ENCODE measurements at places on chromosomes 6 and 20.
A peak's percentile ranks its signal among the peaks of the same experiment; 100 is the strongest.

GRCh38 chr6:113401231-113401630, 455.9 kb upstream of the MARCKS start:
- DNase-seq, result no peak

- peak; percentile 17 for DNase-seq
Observed at GRCh38 chr6:4313044-4313686, 177.8 kb upstream of the ECI2 start.

DNA sequence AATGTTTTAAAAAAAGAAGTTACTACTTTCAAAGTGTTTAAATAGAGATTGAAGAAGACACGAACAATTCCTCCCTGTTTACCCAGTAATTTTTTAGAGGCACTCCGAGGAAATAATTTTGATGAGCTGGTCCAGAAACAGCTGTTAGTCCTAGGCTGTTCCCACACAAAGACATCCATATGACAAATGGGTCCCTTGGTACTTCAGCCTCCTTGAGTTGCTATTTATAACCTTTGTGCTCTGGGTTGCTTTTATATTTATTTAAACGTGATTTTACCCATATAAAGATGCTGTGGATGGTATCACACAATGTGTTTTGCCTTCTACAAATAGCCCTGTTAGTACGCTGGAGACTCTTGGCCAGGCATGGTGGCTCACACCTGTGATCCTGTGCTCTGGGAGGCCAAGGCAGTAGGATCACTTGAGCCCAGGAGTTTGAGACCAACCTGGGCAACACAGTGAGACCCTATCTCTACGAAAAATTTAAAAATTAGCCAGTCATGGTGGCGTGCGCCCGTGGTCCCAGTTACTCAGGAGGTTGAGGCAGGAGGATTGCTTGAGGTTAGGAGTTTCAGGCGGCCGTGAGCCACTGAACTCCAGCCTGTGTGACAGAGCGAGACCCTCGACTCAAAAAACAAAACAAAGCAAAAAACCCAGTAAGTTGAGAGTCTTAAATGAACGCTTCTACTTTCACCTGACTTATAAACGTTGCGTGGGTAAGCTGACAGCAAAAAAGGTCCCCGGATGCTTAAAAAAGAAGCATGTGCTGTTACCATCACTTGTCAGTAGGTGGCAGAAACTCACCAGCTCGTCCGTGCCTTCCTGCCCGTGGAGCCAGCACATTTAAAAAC, 56.9 kb upstream of the ARMH2 start:
- DNase-seq, result peak; percentile 60

- no peak for DNase-seq
Observed at GRCh38 chr6:75539136-75539535, 45.5 kb upstream of the FILIP1 start.

GRCh38 chr6:116409756-116410155, 39.0 kb downstream of the DSE start:
- no peak for DNase-seq

DNA sequence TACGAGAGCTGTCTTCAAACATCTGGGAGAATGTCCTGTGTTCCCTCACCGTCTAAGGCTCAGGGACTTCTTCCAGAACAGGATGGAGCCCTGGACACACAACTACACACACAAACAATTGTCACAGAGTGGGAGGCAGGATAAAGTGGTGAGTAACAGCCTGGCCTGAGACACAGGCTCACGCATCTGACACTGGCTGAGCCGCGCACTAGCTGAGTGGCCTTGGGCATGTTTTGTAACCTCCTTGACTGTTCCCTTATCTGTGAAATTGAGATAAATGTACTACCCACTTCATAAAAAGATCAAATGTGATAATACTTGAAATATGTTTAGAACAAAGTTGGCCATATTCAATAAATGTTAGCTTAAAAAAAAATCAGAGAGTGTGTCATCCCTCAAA, 132.4 kb upstream of the ARMC2 start:
- no peak for DNase-seq

- DNase-seq, result no peak
Observed at GRCh38 chr20:57400821-57401564, 9.8 kb downstream of the RBM38 start.

Data from small intestine (tissue), 16 donors.